NCI-H1105 treated with DMSO at 0.1 percent for 48 hours (cell line): ENCODE measurements at places on chromosomes 6 and 20.

- DNase-seq = peak; percentile 55
These were observed 7.2 kb downstream of the HLA-DMB start for GRCh38 chr6:32933661-32934085.

GRCh38 chr6:103680116-103680515 lies 1179.6 kb downstream of the HACE1 start:
- no peak for DNase-seq

DNA sequence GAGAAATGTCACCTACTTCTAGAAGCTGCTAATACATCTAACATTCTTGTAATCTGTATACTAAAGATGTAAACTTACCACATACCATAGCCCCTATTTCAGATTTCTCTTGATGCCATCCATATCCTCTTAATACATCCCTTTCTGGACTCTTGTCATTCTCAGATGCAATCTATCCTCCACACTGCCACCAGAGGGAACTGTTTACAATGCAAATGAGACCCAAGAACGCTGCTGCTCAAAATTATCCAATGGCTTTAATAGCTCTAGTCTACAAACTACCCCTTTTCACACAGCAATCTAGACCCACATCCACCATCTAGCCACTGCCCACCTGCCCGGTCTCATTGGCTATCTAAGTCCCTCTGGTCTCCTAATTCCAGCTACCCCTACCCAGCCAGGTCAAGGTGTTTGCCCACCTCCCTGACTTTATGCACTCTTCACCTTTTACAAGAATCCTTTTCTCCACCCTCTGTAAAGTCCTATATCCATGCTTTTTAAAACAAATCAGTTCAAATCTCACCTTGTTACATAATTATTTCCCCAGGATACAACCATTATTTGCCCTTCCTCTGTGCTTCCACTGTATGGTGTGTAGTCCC lies 14.8 kb downstream of the FAXC start:
- DNase-seq = peak; percentile 76

GRCh38 chr6:139174961-139175360 lies 40.1 kb downstream of the HECA start:
- DNase-seq = no peak

- no peak for DNase-seq
These were observed 12.1 kb downstream of the EXOC2 start for GRCh38 chr6:680666-681340.

- no peak for DNase-seq
These were observed 90.9 kb upstream of the GRIK2 start for GRCh38 chr6:101302593-101302992.

GRCh38 chr6:82738773-82739172 lies 326.9 kb downstream of the UBE3D start:
- peak; percentile 78 for DNase-seq

DNA sequence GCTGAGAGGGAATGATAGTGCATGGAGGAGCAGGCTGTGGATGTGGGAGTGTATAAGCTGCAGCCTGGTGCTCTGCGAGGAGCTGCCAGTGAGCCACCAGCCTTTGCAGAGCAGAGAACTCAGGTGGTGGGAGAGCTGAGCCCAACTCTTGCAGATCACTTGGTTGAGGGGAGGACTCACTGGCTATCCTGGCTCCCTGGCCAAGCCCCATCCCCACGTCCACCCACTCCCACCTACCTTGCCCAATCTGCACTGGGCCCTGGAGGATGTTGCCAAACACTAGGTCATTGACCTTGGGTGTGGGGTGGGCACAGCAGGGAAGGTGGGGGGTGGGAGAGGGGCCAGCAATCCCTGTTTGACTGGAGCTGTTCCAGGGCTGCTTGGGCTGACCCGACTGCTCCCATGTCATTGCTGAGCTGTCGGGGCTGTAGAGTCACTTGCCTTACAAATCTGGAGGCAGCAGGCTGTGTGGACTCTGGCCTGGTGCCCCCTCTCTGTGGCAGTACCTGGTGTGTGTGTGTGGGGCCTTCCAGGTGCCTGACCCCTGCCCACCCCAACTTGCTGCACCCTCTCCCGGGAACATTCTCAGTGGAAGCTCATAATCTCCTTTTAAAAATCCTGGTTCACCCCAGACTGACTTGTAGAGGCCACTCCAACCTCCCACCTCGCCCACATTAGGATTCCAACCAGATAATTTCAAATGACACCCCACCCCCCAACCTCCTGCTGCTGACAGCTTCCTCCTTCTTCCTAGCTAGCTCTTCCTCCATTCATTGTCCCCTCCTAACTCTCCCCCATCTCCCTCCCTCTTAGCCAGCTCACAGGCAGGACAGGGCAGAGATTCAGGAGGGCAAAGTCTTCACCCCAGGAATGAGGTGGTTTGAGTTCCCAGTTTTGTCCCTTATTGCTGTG lies 162.3 kb downstream of the MRPL14 start:
- no peak for DNase-seq

GRCh38 chr6:31643818-31644454 lies 8.5 kb downstream of the BAG6 start:
- no peak for DNase-seq

GRCh38 chr6:77124604-77125003 lies 338.7 kb downstream of the HTR1B start:
- peak; percentile 3 for DNase-seq

DNA sequence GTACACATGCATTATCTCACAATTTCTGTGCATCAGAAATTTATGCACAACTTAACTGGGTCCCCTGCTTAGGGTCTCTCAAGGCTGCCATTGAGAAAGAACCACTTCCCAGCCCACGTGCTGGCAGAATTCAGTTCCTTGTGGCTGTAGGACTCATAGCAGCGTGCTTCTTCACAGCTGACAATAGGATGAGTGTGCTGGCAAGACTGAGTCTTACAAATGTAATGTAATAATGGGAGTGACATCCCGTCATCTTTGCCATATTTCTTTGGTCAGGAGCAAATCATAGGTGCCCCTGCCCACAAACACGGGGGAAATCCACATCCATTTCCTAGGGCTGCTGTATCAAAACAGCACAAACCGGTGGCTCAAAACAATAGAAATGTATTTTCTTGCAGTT lies 77.4 kb downstream of the FIG4 start:
- DNase-seq = no peak
